ENCODE measurements at places on chromosomes 7 and 10.

- no peak for DNase-seq
These were observed 268.4 kb downstream of the GPR37 start for GRCh38 chr7:124497176-124497575.

DNA sequence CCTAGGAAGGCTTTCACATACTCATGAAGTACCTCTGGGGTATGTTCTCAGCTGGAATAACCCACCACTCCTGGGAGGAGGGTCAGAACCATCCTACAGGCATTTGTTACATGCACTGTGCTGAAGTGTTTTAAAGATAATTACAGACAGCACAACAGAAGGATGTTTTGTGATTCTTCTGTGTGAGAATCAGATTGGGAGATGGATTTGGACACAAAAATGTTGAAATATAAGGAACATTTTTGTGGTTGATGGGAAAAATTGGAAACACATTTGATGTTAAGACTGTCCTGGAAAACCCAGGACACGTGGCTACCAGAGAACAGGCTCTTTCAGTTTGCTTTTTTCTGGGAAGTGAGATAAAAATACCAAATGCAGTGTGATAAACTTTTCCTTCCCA lies 61.4 kb downstream of the BICC1 start:
- no peak for DNase-seq

- DNase-seq, result no peak
These were observed 134.4 kb downstream of the ZMIZ1 start for GRCh38 chr10:79203014-79203644.

- DNase-seq, result no peak
These were observed 166.4 kb downstream of the CELF2 start for GRCh38 chr10:11184093-11184492.

DNA sequence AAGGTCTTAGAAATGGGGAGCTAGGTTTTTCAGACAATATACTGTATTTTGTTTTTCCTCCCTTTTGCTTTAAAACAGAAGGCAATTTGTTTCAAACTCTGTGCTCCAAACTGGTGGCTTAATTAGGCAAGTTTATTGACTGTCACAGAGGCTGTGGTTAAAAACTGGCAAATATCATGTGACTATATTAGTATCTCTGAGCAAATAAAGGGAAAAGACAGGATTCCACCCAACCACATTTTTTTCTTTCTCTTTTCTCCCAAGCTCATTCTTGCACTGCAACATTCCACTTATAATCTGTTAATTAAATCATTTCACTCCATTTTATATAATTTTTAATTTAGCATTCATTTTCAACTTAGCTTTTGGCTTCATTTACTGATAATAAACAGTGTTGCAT lies 615.8 kb downstream of the AUTS2 start:
- DNase-seq, result no peak

- DNase-seq, result no peak
These were observed 168.7 kb downstream of the RPS24 start for GRCh38 chr10:78202386-78202785.

GRCh38 chr7:94901981-94902380 lies 5.4 kb upstream of the PPP1R9A start:
- no peak for DNase-seq

DNA sequence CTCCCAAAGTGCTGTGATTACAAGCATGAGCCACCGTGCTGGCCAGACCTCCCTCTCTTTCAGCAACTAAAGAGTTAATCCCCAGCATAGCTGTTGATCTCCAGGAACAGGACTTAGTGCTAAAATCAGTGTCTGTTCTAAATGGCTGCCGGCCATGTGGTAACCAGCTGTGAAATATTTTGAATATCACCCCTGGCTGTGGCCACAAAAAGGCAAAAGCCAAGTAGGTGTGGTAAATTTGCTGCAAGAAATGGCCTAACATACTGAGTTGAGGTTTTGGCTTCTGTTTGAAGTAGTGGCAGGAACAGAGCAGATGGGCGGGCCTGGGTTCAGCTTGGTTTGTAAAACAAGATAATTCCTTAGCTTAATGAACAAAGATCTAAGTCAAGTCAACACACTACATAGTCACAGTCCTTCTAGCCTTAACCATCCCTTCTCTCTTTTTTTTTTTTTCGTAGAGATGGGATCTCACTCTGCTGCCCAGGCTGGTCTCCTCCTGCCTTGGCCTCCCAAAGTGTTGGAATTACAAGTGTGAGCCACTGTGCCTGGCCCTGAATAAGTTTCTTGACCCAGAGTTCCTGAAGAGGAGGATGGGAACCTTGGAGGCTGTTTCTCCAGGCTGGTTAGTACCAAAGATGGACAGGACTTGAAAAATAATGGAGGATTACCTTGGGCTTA lies 22.7 kb upstream of the AGFG2 start:
- DNase-seq, result peak; percentile 66
